Activated naive CD4-positive, alpha-beta T cell treated with anti-CD3 and anti-CD28 coated beads for 36 hours (primary cell): ENCODE measurements at places on chromosomes 11 and 22.

DNA sequence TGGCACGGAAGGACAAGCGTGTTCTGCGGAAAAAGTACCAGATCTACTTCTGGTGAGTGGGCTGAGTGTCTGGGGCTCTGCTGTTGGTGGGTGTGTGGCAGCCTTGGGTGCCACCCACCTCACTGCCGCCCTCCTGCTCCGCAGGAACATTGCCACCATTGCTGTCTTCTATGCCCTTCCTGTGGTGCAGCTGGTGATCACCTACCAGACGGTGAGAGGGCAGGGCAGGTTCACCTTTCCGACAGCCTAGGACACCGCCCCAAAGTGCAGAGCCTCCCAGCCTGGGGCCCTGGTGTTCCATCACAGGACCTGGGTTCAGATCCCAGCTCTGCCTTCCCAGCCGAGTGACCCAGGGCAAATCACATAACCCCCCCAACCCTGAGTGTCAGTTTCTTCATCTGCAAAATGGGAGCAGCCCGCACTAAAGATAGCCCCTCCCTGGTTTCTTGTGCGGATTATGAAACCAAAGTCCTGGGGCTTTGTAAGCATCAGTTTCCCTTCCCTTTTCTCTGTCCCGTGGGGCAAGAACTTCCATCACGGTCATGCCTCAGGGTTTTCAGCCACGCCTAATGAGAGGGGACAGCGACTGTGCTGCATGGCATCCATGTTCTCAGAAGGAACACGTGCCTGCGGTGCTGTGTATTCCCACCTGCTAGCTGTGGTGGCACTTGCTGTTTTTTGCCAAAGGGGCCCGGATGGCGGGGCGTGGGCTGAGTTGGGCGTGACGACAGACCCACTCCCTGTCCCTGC lies 9.8 kb upstream of the TAGLN start:
- DNase-seq, result no peak

DNA sequence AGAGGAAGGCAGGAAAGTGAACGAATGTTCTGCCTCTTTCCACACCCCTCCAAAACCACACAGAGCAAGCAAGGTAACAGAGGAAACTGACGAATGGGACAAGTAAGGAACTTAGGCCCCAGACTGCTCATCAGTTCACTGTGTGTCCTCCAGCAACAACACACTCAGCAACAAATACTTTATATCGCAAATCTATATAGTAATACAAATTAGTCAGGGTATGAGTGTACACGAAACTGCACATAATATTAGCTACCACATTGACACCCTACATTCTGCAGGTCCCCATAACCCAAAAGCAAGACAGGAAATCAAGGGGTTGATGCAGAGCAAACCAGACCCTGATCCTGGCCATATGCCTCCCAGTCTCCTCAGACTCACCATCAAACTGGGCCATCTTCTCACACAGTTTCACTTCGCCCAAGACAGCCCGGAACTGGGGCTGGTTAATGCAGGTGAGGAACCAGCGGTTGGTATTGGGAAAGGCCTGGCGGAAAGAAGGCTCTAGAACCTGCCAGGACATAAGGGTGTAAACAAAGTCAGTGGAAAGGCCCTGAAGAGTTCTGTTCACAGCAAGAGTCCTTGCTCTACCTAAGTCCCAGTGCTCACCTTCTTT lies 6.6 kb downstream of the EEF1G start:
- DNase-seq, result no peak

- DNase-seq, result no peak
Measured at GRCh38 chr11:130787092-130787616, 129.1 kb downstream of the SNX19 start.

GRCh38 chr22:36332623-36333332 lies 55.0 kb downstream of the MYH9 start:
- peak; percentile 88 for DNase-seq

DNA sequence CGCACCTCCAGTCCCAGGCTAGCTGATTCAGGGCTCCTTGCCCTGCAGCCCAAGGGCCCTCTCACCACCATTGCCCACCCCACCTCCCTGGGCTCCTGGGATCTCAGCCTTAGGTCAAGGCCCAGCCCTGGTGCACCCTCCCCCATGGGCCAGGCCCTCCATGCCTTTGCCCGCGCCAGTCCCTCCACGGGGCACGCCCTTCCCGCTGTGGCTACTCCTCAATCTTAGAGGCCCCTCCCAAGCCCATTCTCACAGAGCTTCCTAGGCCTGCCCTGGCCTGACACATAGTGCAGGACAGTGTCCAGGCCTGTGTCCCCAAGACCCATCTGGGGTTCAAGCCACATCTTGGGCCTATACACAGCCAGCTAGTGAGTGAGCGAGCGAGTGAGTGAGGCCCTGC lies 6.9 kb downstream of the GP1BB start:
- no peak for DNase-seq

- DNase-seq, result no peak
Measured at GRCh38 chr11:65113361-65113756, 1.7 kb downstream of the TM7SF2 start.

DNA sequence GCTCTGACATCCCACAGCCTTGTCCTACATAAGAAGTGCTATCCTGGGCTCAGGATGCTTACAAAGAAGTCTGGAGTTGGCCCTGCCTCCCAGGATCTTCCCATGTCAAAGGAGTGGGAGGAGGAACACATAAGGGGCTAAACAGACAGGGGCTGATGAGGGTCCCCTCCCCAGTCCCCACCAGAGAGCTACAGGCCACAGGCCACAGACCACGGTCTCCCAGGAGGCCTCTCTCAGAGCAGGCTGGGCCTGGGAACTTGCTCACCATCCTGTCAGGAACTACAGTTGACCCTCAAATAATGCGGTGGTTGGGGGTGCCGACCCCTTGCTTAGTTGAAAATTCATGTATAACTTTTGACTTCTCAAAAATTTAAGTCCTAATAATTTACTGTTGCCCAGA lies 315.5 kb downstream of the NTM start:
- DNase-seq, result no peak

GRCh38 chr22:19710020-19710768 lies 4.1 kb upstream of the SEPTIN5 start:
- no peak for DNase-seq

GRCh38 chr22:26564181-26564580 lies 25.8 kb downstream of the TPST2 start:
- no peak for DNase-seq
